ENCODE measurements at places on chromosomes 11 and 22.

- DNase-seq, result no peak
Observed at GRCh38 chr11:1508986-1509385, 22.4 kb upstream of the MOB2 start.

GRCh38 chr11:13883042-13883441, 79.5 kb upstream of the SPON1 start:
- DNase-seq, result no peak

- DNase-seq, result no peak
Observed at GRCh38 chr11:105135883-105136282, 3.7 kb downstream of the CARD18 start.

DNA sequence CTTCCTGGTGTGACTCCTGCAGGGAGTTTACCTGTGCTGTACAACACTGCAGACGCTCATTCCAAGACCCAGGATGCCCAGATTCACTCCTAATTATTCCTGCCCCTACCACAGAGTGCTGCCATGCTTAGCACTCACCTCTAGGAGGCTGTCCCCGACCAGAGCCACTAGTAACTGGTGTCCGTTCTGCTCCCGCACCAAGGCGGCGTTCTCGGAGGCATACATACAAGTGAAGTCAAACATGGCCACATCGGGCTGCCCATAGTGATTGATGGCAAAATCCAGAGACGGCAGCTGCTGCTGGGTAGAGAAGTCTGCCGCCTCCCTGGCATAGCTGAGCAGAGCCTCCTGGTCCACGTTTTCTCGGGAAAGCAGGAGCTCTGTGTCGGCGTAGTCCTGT, 122.3 kb upstream of the BID start:
- no peak for DNase-seq

DNA sequence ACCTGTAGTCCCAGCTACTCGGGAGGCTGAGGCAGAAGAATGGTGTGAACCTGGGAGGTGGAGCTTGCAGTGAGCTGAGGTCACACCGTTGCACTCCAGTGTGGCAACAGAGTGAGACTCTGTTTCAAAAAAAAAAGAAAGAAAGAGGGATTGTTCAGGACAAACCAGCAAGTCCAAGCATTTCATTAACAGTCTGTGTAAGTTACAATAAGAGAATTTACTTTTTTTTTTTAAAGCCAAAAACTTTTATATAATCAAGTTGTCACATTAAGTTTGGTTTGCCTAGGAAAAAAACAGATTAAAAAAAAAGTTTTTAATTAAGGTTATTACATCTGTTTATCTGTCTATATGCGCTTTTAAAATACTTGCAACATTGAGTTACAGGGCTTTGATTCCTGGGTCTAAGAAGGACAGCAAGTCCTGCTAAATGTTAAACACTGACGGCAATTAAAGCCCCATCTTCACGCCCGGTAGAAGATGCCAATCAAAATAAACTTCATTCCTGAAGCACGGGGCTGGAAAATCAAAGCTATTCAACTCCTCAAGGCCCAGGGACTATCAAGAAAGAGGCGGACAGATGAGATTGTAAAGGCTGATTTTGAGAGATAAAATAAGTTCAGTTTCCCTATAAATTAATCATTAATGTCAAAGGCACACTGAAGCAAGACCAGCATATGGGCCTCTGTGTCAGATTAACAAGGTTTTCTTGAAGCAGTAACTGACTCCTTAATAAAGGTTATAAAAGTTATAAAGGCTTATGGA, 10.7 kb downstream of the TMEM138 start:
- DNase-seq, result no peak

- no peak for DNase-seq
Observed at GRCh38 chr11:69380921-69381581, 87.1 kb downstream of the MYEOV start.

DNA sequence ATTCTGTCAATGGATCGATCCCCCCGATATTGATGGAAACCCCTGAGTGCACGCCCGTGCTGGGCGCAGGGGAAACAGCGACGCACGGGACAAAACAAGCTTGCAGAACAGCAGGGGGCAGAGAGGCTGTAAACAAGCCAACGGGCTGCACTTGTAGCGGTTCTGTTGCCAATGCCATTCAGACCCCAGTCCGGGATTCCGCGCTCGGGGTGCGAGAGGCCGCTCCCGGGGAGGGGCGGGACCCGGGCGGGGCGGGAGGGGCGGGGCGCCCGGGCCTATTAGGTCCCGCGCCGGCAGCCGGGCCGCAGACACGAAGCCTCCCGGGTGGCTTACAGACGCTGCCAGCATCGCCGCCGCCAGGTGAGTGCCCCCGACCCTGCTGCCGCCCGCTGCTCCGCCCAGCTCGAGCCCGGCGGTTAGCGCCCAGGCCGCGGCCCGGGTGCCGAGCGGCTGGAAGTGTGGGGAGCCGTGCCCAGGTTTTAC, at the start of gene BIK:
Gene BIK, plus strand, starts transcription at position 307 of the 483 bp plus-strand sequence. CDS start 13,273 bp downstream, outside the sequence.
- peak; percentile 38 for DNase-seq

DNA sequence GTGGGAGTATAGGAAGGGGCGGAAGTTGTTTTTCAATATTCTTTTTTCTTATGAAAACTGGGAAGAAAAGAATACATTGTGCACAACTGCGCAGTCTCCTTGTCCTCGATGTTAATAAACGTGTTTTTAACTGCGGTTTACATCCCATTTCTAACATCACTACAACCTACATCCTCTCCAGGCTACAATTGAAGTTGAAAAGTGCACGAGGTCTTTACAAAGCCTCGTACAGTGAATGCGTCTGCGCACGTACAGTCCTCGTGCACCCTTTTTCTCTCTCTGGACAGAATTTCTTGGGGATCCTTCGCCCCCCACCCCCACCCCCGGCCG, 102.4 kb downstream of the WT1 start:
- DNase-seq, result no peak

- DNase-seq, result no peak
Observed at GRCh38 chr22:23183061-23183698, 2.9 kb downstream of the BCR start.
